ENCODE measurements at places on chromosomes 3 and 15.

DNA sequence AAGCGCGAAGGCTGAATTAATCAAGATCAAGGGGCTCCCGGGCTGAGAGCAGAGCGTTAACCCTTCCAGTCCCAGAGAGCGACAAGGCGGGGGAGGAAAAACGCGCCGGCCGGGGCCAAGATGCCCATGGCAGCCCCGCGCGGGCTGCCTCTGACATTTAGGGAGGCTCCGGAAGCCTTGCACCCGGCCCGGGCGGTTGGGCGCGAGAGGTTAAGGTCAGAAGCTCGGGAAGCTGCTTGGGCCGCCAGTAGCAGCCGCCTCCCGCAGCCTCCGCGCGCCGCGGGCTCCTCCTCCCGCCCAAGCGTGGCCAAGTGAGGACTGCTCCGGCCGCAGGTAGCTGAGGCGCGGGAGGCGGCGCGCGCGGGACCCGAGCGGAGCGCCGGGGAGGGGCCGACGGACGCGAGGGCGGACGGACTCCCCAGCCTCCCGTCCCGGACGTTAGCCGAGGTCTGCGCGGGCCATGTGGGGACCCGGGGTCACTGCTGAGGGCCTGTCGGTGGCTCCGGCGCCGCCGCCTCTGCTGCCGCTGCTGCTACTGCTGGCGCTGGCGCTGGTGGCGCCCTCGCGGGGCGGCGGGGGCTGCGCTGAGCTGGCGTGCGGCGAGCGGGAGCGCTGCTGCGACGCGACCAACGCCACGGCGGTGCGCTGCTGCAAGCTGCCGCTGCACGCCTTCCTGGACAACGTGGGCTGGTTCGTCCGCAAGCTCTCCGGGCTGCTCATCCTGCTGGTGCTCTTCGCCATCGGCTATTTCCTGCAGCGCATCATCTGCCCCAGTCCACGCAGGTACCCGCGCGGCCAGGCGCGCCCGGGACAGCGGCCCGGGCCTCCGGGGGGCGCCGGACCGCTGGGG lies at the start of gene C3orf80:
Gene C3orf80, plus strand, starts transcription at position 247 of the 850 bp plus-strand sequence. Its CDS starts 214 bp downstream, at position 461.
- no peak for DNase-seq

- no peak for DNase-seq
Measured at GRCh38 chr3:72042397-72043203, 257.7 kb upstream of the PROK2 start.

DNA sequence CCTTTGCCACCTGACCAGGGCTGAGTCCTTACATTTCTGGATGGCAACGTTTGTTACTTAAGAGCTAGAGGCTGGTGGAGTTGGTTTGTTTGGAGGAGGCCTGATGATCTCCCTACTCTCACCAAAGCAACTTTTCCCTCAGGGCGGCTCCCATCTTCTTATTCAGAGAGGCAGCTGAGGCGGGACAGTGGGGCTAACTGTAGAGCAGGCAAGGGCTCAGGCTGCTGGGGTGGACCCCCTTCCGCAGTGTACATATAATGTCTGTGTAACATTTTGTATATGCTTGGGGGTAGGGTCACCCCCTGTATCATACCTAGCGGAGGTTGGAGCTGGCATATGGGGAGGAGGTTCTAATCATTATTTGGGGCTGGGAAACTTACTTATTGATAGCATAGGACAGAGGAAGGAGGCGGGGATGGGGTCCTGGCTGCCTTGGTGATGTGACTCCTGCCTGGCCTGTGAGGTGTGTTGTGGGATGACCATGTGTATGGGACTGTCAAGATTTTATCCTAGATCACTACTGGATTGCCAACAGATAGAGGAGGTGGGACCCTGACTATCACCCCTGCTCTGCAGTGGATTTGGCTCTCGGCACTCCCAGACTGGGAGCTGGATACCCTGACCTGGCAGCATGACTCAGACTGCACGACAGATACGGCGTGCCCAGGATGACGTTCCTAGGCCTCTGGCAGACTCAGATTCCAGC lies 52.5 kb upstream of the UBE2Q2 start:
- DNase-seq = no peak

DNA sequence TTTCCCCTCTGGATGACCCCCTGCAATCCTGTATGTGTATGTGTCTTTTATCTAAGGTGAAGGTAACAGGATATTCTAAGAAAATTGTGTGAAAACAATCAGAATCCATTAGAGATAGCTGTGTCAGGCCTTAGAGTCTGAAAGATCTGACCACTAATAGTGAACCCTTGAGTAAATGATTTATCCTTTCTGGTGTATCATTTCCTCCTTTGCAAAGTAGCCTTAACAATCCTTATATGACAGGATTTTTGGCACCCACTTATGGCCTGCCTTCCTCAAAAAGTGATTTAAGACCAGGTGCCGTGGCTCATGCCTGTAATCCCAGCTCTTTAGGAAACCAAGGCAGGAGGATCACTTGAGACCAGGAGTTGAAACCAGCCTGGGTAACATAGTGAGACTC lies 110.2 kb downstream of the RBPMS2 start:
- no peak for DNase-seq

- no peak for DNase-seq
Measured at GRCh38 chr3:189269365-189269764, 97.6 kb downstream of the TPRG1 start.
